CD4-positive, alpha-beta T cell treated with Interleukin-17A for 4 hours (primary cell): ENCODE measurements at places on chromosomes 7 and 10.

- DNase-seq = no peak
Observed at GRCh38 chr10:25451401-25451800, 276.6 kb downstream of the GPR158 start.

GRCh38 chr7:30206491-30206890 is 71.7 kb downstream of the MTURN start:
- no peak for DNase-seq

DNA sequence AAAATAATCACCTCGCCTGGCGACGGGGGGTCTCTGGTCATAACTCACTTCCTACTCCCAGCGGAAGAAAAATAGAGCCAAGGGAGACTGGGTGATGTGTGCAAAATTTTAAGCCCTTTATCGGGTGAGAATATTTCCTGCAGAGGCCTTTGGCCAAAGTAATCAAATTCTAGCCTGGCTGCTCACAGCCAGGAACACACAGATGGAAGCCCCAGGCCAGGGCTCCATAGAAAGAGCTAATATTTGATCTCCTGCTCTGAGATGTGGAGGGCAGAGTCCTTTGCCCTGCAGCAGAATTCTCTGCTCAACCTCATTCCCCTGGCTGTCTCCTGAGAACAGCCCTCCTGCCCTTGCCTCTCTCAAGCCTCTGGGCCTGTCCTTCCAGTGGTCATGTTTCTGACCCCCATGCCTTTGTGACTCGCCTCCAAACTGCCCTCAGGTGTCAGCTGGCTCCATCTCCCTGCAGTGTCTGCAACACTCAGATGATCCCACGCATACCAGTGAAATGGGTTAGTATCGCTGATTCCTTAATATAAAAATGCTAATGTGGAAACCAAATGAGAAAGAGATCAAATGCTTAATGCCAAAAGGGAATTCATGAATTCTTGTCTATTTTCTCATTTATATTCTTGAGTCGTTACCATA is 34.5 kb downstream of the FRMD4A start:
- no peak for DNase-seq

GRCh38 chr10:86366902-86367151 is 232 bp upstream of the GRID1 start:
- DNase-seq = no peak

GRCh38 chr7:100093054-100093453 is 4.3 kb downstream of the COPS6 start:
- no peak for DNase-seq

DNA sequence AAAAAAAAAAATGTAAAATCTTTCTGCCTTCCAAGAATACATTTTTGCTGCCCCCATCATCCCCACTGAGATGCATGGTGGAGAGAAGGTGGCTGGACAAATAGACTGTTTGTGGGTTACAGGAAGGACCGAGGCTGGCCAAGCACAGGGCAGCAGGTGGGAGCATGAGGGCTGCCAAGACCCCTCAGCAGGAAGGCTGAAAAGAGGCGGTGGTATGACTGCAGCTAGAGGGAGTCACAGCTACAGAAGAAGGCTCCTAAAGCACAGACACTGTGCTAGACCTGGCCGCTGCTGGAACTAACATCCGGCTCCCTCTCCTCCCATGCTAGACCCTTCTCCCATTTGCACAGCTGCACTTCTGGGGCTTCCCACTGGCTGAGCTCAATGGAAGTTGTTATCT is 289.6 kb downstream of the TCERG1L start:
- DNase-seq = no peak

- DNase-seq = no peak
Observed at GRCh38 chr7:108584211-108584610, 14.5 kb downstream of the DNAJB9 start.

GRCh38 chr10:109977382-109977806 is 30.4 kb upstream of the ADD3 start:
- no peak for DNase-seq

- DNase-seq = no peak
Observed at GRCh38 chr10:87829986-87830729, 12.1 kb upstream of the ATAD1 start.

GRCh38 chr10:116698364-116698763 is 44.0 kb downstream of the HSPA12A start:
- no peak for DNase-seq

GRCh38 chr10:91214911-91215310 is 5.6 kb upstream of the PCGF5 start:
- DNase-seq = no peak

DNA sequence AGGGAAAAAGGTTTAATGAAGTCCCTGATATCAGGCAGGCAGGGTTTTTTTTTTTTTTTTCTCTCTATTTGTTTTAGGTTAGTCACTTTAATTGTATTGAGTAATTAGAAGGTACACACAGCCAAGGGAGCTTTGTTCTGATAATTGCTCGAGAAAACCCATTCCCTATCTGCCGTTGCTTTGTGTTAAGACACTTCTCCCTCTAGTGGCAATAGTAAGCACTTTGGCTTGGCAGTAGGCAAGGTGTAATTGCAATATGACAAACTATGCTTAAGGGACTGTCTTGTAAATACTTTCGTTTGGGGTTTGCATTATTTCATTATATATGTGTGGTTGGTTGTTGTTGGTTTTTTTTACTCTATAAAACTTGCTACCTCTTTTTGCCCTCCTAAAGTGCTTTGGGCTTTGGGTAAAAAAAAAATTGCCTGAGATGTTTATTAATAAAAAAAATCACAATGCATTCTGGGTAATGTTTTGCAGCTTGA is 113.4 kb downstream of the BTRC start:
- peak; percentile 22 for DNase-seq

DNA sequence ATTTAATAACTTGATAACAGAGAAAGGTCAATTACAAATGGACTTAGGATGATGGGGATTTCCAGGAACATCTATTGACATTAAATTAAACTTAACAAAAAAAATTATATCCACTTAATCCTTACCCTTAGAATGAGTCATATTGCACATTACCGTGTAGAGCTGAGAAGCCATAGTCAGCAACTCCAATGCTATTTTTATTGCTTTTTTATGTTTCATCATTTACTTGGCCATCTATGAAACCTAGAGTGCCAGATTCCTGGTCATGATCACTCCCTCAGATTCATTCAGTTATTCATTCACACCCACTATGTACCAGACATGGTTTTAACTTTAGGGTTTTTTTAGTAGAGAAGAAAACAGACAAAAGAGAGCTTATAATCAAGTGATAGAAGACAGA is 1180.4 kb downstream of the CNTNAP2 start:
- DNase-seq = no peak

DNA sequence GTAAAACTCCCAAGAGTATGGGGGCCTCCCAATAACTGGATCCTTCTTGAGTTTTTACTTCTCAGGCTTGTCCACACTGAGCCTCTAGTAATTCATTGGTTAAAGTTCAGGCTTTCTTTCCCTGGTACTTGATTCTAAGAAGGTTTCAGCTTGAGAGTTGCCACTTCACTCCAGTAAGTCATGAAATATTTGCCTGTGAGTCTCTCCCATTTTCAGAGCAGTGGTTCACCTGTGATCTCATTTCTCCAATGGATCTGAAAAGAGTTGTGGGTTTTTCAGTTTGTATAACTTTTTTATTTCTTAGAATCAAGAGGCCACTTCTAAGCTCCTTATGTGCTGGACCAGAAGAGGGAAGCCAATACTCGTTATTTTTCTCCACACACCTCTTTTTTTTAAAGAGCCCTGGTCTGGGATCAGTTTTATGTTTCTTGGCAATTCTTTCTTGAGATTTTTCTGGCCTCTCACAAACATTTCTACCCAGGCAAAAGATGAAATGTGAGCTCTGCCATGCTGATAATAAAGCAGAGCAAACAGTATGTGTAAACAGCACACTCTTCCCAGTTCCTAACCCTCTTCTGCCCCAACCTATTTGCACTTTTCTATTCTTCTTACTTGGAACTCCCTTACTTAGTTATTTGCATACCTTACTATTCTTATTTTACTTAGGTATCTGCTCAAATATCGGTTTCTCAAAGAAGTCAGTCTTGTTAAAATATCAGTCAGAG is 983.4 kb downstream of the CCSER2 start:
- DNase-seq = no peak

- DNase-seq = peak; percentile 48
Observed at GRCh38 chr10:110739811-110740271, 95.7 kb downstream of the RBM20 start.

DNA sequence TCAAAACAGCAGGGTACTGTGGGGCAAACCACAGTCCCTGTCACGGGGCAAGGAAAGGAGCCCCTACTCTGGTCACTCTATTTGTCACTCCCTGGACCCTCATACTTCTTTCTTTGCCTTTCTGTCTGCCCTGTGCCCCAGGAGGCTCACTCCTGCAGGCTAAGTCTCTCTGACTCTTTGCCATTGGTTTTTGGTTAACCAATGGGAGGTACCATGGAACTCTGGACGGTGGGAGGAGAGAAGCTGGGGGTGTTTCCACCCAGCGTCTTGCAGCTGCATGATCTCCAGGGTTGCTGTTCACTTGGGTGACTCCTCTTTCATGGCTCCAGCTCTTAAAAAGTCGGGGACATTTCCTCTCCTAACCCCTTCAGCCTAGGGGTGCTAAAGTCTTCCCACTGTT is 15.4 kb upstream of the EIF5AL1 start:
- DNase-seq = no peak

GRCh38 chr7:90311175-90311574 is 9.9 kb downstream of the FAM237B start:
- DNase-seq = no peak

GRCh38 chr7:51315393-51316261 is 982 bp downstream of the COBL start:
- no peak for DNase-seq

GRCh38 chr7:135170274-135170997 is at the start of gene CYREN:
CYREN (minus strand) TSS chr7:135170707; CDS start chr7:135168922, 1,785 bp downstream.
- DNase-seq = peak; percentile 92

DNA sequence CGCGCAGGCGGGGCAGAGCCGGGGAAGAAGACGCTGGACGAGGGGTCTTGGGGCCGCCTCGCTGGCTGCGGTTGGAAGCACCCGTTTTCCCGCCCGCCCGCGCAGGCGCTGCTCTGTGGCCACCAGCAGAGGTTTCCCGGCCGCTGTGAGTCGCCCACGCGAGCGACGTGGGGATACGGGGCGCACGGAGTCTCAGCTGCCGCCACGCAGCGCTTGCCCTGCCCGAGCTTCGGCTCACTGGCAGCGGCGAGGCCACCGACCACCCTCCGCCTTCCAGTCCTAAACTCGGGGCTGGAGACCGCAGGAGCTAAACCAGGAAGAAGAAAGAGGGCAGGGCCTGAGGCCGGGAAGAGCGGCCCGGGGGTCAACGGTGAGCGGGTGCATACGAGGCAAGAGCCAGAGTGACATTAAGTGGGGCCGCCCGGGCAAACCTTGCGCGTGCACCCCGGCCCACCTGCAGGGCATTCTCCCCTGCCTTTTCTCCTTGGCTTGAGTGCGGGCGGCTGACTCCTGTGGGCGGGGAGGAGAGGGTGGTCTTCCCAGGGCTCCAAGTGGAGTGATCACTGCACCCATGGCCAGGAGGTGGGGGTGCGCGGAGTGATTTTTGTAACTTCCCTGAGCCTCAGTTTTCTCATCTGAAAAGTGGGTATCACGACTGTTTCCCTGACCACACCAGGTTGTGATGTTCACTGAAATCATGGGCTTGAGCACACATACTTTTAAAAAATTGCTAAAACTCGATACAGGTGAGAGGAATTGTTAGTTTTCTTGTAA is 7.1 kb upstream of the EMX2 start:
- no peak for DNase-seq

DNA sequence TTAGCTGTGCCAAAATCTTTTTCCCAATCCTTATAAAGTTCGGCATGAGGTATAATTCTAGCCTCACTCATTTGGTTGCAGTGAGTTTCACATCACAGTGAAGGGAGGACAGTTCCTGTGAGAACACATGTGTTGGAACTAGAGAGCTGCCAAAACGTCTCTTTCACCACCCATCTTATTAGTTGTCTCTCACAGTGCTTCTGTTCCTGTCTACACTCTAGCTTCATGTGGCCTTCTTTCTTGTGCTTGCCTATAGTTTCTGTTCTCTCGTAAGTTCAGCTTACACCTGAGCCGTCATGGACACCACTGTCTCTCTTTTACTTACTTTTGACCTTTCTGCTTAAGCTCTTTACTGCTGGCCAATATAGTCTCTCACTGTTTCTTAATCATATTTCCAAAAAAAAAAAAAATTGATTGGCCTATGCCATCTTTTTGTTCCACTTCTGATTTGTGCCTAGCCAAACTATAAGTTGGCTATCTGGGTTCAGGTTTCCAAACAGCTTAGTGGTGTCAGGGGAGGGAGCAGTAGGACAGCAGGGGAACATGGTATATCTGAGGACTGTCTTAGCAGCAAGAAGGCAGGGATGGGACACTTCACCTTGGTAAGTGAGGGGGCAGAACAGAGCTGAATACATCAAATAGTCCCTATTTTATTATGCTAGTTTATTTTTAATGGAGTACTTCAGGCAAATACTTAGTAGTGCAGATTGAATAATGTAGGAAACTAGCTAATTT is 38.0 kb downstream of the ZNRF2 start:
- DNase-seq = peak; percentile 24

DNA sequence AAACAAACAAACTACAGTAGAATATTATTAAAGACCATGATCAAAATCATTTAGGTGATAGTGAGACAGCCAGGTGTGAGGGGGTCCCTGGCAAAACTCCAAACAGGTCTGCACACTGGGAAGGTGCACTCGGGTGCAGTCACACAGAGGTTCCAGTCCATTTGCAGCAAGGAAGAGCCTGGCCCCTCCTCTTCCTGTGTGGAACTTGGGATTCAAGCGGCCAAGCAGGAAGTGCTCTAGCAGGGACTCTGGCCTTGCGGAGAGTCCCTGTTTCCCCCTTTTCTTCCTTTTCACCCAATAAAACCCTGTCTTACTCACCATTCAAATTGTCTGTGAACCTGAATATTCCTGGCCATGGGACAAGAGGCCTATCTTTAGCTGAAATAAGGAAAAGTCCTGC is 181.8 kb downstream of the LRRTM3 start:
- DNase-seq = no peak

- no peak for DNase-seq
Observed at GRCh38 chr10:99779335-99779734, 3.1 kb upstream of the ABCC2 start.

- no peak for DNase-seq
Observed at GRCh38 chr10:92130622-92131274, 160.1 kb downstream of the CPEB3 start.

DNA sequence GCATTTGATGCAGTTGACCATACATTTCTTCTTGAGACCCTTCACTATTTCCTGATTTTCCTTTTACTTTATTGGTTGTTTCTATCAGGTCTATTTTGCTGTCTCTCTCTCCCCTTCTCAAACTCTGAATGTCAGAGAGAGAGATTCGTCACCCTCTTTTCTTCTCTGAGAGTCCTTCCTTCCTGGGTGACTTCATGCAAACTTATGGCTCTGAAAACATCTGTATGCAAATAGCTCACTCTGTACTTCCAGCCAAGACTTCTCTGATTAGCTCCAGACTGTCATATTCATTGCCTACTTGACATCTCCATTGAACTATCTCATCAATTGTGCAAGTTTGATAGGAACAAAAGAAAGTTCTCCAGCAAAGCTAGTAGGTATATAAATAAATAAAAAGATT is 191.7 kb upstream of the KLF6 start:
- no peak for DNase-seq

DNA sequence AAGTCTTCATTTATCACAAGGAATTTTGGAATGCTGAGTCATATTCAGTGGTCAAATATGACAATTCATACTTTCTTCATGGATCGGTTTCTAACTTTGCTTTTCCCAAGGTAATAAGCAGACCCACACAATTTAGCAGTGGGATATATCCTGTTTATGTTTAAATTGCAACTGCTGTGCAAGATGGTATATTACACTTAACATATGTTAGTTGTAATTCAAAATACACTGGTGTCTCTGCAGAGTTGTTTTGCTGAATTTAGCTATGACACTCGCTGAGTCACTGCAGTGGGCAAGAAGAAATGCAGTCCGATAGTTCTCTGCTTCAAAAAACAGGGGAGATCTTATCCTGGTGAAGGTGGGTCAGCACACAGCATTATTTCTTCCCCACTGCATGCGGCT is 194.8 kb upstream of the PTN start:
- no peak for DNase-seq
